GM04504 (cell line): ENCODE measurements at places on chromosomes 4 and X.

GRCh38 chr4:167779864-167780263, 312.5 kb upstream of the ANXA10 start:
- DNase-seq = no peak

DNA sequence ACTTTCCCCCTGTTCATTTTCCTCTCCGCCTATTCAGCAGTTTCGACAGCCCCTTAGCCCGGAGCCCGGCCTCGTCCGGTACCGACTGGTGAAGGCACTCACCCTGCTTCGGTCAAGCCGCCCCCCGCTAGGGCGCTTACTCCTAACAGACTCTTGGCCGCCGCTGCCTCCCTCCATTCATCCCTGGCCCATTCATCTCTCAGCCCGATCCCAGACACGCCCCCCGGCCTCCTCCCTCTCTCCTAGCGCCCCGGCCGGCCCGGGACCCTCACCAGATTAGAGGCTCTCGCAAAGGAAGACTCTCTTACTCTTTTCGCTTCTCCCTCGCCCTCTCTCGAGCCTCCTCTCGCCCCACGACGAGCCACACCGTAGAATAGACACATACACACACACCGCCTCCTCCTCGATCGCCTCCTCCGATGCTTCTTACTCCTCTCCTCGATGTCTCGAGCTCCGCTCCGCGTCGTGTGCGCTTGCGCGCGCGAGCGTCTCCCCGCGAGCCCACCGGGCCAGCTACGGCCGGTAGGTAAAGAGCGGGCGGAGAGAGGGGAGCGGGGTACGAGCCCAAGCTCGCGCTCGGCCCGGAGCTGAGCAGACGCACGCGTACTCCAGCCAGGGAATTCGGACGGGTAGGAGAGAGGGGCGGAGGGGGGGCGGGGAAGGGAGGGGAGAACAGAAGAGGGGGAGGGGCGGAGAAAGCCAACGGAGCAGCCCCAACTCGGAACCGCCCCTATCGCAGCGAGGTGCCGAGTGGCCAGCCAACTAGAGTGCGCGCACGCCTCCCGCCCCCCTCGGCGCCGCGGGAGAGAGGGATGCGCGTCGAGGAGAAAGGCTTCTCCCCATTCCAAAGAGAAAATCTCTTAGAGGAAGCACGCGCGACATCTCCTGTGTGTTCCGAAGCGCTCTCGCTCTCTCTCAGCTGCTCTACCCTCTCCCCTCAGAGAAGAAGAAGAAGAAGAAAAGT, at the start of gene WNK3:
TSS of gene WNK3 (minus strand) at position 633 of the 964 bp plus-strand sequence.
- DNase-seq = no peak

DNA sequence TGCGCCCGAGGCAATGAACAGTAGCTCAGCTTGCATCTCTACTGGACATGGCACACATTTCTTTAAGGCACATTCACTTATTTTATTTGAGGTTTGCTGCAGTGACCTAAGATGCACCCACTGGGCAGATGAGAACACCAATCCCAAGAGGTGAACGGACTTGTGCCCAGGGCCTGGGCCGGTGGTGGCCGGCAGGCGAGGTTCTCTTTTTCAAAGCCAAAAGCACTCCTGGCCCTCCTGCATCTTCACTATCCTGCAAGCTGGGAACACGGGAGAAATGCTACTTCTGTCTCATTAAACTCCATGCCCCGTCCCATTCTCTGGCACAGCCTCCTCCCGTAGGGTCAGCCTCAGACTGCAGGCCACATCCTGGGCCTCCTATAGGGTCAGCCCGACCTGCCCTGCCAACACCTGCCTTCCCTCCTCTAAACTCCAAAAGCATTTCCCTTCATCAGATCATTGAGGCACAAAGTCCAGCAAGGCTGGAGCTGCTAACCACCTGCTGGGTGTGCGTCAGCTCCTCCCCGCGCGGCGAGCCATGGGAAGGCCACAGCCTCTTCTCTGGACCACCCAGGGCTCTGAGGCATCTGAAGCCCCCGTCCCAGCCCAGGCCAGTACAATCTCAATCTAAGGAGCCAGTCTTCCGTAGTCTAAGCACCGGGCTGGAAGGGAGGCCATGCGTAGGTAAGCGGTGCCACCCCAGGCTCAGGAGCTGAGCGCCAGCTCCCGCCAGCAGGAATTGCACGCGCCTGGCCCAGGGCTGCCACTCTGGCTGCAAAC, 166.1 kb downstream of the AFAP1 start:
- no peak for DNase-seq

- DNase-seq = no peak
Measured at GRCh38 chrX:137915466-137915865, 349.5 kb downstream of the ZIC3 start.

- no peak for DNase-seq
Measured at GRCh38 chr4:78553529-78554060, 2.0 kb downstream of the ANXA3 start.

GRCh38 chr4:137703195-137703594, 170.9 kb upstream of the PCDH18 start:
- no peak for DNase-seq

- DNase-seq = no peak
Measured at GRCh38 chrX:132488180-132488705, 595 bp downstream of the MBNL3 start.

- DNase-seq = no peak
Measured at GRCh38 chr4:3160438-3160837, 86.0 kb downstream of the HTT start.

DNA sequence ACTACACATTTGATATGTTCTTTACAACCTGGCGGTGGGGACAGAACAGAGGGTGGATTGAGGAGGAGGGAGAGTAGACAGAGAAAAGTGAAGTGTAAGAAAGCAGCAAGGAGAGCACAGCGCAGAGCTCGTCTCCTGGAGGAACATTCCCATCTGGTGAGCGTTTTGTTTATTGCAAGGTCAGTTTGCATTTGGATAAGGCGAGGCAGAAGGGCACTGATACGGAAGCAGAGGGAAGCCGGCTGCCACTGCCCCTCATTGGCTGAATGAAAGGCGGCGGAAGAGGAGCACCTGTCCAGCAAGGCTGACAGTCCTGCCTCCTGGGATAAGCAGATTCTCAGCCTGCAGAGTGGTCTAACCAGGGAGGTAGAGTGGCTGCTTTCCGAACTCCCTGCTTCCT, 83.2 kb downstream of the GPR143 start:
- DNase-seq = no peak

DNA sequence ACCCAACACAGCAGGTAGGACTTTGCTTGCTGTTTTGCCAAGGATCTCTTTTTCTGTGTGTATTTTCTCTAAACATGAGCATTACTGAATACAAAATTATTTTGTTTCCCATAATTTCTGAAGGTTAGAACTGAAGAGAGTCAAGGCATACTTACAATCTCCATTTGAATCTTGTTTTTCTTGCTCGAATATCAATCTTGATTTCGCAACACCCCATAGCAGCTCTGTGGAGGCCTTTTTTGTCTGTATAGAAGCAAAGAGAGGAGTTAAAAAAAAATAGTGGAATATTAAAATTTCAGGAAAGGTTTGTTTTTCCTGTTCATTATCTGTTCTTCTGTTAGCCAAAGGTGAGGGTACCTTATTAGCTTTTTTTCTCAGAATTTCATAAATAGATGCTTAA, 92.9 kb downstream of the TNIP2 start:
- no peak for DNase-seq

DNA sequence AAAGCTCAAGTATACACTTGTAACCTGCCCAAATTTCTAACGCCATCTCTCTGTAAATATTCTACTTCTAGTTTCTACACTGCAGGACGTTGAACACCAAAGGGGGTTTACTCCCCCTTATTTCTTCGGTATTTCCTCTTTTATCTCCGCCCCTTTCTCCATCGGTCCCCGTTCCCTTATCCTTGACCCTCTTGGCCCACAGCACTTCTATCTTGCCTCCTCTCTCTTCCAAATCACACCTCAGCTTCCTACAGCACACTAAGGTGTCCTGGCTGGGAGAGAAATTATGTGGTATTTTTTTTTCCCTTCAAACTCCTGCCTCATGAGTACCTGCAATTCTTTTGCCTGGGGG, 715 bp downstream of the ZMAT1 start:
- DNase-seq = no peak

GRCh38 chr4:135177321-135177720, 975.7 kb upstream of the PABPC4L start:
- DNase-seq = no peak

DNA sequence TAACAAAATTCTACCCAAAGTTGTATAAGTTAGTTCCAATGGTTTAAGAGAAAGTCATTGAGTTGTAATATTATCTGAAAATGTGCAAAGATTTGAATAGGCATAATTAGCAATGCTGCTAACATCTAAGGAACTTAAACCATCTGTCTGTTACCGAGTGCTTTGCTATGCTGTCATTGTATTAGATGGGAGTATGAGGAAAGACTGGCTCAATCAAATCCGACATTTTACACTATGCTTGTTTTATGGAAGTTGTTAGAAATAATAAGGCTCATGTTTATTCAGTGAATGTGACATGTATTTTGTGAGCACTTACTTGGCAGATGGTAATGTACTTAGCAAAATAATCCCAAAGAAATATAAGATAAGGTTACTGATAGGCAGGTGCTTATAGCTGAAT, 1715.1 kb downstream of the PCDH7 start:
- no peak for DNase-seq

GRCh38 chr4:174521800-174522182, 497 bp downstream of the HPGD start:
- no peak for DNase-seq

DNA sequence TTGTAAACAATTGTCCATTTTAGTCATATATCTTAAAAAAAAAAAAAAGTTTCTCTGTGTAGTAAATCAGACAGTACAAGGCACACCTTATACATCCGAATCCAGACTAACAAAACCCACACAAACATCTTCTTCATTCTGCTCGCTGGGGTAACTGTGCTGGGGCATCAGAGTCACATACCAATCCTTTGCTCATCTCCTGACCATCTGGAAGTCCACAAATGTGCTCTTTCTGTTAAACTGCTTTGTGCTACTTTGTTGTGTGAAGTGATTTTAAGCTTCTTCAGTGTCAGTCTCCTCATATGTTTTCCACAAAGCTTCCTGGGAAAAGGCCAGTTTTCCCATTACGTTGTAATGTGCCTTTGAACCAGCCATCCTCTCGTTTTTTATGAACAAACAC, 86.2 kb upstream of the CBR4 start:
- DNase-seq = no peak

GRCh38 chr4:90306810-90307209, 179.6 kb downstream of the CCSER1 start:
- DNase-seq = no peak

GRCh38 chrX:134244043-134244442, 7.1 kb downstream of the CCDC160 start:
- DNase-seq = no peak

GRCh38 chr4:173088144-173088543, 80.5 kb upstream of the GALNT7 start:
- DNase-seq = no peak

DNA sequence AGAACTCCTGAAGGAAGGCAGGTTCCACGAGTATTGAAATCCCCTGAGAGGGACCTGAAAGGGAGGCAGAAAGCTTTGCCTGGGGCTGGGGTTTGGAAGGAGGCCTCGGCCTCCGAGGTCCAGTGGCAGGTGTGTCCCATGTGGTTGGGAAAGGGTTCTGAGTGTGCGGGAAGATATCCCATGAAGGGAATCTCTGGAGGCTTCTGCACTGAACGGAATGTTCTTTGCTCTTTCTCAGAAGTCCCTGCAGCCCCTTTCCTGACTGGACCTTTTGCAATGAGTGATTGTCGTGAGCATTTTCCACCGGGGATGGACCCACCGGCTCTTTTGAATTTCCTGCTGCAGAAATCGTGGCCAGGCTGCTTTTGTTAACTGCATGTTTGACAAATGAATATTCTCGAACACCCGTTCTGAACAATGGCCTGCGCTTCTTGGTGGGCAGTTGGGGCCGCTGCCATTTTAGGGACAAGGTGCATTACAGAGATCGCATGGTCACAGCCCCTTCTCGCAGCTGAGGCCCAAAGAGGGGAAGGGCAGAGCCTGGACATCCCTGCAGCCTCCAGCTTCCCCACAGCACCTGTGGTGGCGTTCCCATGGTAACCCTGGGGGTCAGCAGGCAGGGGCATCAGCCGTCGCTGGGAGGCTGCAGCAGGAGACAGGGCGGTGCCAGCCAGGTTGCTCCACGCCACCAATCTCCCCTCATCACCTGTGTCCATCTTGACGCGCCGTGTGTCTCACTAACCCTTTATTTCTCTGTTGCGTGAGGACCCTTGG, 18.3 kb upstream of the HTRA3 start:
- no peak for DNase-seq

DNA sequence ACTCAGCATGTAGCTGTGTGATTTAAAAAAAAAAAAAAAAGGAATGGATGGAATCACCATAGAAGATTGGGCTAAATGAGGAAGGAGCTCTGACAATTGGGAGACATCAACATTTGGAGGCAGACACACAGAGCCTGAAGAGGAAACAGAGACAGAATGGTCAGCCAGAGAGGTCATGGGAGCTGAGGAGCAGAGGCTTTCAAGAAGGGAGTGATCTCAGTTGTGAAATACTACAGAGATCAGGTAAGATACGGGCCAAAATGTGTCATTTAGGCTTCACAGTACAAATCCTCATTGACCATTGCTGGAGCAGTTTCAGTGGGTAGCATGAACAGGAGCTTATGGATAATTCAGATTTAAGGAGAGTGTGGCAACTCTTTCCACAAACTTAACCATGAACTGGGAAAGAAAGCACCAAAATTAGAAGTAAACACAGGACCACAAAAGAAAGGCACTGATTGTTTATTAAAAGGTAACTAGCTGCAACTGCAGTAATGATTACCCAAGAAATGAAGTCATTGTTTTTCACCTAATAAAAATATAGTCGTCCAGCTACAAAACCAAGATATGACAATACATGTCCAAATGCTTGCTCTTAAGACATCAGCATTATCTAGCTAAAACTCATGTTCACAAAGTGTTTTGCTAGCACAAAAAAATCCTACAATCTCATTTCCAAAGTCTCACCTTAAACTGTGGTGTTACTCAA, 203.2 kb downstream of the DHX15 start:
- no peak for DNase-seq

GRCh38 chr4:76188557-76188956, 25.1 kb downstream of the SCARB2 start:
- no peak for DNase-seq

DNA sequence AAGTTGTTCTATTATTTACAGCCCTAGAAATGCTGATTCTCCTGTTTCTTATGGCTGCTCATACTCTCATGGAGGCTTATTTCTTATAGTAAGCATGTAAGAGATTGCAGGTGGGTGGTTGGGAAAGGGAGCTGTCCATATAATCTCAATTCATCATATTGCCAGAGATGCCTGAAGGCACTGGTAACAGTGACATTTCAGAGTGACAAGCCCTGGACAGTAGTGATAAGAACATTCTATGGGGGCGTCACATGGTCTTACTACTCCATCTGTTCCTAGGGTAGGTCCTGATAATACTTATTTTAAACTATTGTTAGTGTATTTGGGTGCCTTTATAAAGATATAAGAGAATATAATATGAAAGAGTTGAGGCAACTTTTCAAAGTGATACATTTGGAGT, 171.5 kb downstream of the CFAP299 start:
- no peak for DNase-seq

DNA sequence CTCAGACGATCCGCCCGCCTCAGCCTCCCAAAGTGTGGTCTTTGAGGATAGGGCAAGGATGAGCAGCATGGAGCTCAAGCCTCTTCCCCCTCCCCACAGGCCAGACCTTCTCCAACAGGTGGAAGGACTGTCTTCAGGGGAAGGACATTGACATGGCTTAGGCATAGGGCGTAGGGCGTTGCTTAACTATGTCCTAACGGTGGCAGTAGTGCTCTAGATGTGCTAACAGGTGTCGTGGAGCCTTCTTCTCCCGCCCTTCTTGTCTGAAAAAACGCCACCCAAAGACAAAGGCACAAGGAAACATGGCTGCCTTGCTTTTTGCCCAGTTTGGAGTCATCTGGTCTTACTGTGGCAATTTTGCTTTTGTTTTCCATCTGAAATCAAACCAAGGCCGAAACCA, 219.8 kb downstream of the OR13H1 start:
- DNase-seq = peak; percentile 74
